ENCODE measurements at places on chromosomes 13 and 19.

DNA sequence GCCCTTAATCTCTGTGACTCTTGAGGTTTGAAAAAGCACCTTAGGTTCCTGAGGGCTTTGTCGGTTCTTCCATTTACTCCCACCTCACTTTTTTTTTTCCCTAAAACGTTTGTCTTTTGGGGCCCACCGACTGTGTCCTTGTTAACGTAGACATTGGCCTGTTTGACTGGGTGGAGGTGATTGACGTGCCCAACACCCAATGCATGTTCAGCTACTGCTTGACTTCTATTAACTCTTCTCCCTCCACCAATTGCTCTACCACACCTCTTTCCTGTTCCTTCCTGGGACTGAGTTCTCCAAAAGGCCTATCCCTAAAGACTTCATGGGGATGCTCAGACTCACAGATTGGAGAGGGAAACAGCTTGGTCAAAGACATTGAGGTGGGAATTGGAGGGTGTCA lies 17.3 kb downstream of the CKM start:
- no peak for DNase-seq

DNA sequence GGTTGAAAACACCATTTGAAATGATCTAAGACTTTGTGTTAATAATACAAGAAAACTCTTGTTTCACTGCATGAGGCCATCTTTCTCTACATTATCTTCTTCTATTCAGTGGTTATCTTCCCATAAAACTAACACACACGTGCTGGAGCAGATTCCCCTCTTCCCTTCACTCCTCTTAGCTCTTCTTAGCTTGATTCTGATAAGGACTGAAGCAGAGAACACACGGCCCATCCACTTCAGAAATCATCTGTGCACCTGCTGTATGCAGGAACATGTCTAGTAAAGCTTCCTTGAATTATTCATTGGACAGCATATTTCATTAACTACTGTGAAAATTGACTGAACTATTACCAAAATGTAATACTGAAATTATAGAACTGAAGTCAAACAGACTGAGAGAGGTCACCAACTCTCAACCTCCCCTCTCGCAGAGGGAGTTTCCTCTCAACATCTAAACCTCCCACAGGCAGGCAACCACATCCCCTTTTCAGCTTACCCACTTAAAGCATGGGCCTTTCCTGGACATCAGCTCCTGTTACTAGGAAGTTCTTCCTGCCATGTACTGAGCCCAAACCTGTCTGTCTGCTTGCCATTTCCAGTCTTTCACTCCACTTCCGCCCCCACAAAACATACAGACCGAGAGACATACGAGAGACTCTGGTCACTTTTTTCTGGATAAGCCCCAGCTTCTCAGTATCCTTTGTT lies 113.9 kb downstream of the CRYL1 start:
- peak; percentile 12 for DNase-seq

GRCh38 chr19:7831452-7831851 lies 1.4 kb downstream of the EVI5L start:
- DNase-seq = no peak

- no peak for DNase-seq
These were observed 31.1 kb downstream of the RDH8 start for GRCh38 chr19:10044390-10044789.

GRCh38 chr19:15249972-15250639 lies 17.9 kb upstream of the EPHX3 start:
- DNase-seq = no peak

DNA sequence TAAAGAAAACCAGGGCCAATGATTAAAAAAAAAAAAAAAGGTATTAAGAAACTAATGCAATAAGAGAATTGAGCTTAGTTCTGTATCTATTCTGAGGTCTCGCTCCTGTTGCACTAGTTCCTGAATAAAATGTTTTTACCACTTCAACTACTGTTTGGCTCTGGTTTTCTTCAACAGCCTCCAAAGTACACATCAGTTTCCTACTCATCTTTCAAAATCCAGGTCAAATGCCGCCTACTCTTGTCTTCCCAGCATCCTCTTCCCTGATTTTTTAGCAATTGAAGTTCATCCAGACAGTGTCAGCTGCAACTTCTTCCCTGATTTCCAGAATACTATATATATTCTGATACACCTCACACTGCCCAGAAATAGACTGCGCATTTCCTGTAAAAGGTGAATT lies 1.4 kb upstream of the RCBTB1 start:
- DNase-seq = no peak

DNA sequence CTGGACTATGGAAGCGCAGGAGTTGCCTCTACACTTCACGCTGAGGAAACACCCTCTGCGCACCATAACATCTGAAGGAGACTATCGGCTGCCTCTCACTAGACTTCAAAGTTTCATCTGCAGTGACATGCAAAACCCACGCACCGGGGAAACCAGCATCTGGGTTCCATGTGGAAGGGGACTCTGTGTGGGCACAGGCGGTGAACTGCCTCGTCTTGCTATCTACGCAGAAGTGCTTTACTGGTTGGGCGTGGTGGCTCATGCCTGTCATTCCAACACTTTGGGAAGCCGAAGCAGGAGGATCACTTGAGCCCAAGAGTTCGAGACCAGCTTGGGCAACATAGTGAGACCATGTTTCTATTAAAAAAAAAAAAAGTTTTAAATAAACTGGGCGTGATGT lies 116.4 kb downstream of the STK24 start:
- DNase-seq = no peak

DNA sequence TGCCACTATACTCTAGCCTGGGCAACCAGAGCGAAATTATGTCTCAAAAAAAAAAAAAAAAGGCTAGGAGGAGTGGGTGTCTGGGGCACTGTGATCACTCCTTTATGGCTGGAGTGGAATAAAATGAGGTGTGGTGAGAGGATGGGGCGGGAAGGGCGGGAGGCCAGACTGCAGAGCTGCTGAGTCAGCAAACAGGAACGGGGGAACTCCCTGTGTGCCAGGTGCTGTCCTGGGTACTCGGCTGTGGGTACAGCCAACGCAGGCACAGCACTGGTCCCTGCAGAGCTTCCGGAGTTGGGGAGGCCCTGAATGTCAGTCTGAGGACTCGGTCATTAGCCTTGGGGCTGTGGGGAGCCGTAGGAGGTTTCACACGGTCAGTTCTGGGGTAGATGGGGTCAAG lies 5.7 kb downstream of the PRPF31 start:
- DNase-seq = no peak

- peak; percentile 24 for DNase-seq
These were observed 441.5 kb upstream of the KLF12 start for GRCh38 chr13:74575729-74576125.

DNA sequence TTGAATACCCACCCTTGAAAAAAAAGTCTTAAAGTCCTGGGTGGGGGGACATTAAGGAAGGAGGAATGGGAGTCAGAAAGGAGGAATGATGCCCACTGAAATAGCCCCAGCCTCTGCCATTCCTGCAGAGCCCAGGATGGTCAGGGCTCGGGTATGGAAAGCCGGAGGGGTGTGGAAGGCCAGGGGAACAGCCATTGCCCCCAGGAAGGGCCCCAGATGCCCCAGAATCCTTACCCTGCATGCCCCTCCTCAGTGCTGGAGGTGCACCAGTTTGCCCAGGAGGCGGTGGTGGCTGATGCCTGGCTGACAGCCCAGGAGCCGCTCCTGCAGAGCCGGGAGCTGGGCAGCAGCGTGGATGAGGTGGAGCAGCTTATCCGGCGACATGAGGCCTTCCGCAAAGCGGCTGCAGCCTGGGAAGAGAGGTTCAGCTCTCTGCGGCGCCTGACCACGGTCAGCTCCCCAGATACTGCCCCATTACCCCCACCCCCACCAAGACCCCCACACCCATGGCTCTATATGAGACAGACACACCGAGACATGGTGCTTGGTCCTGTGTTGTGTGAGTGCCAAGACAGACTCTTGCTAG lies 10.7 kb upstream of the SHKBP1 start:
- no peak for DNase-seq

GRCh38 chr19:34787059-34787824 lies 14.2 kb upstream of the ZNF599 start:
- DNase-seq = no peak
